Activated CD8-positive, alpha-beta T cell treated with anti-CD3 and anti-CD28 coated beads for 36 hours (primary cell): ENCODE measurements at places on chromosomes 4 and X.

GRCh38 chr4:187550256-187550950, 445.2 kb upstream of the ZFP42 start:
- DNase-seq, result no peak

DNA sequence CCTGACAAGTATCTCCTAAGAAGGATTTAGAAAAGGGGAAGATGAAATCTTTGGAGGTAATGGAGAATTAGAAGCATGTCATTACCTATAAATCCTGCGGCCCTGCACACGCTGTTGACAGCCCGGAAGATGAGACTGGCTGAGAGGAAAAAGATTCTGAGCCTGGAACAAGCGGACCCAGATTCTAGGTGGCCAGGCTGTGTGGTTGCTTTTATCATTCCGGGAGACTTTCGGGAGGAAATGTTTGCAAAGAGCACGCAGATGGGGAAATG, 5.8 kb upstream of the PPP2R3B start:
- DNase-seq, result no peak

- DNase-seq, result peak; percentile 8
Observed at GRCh38 chr4:123350191-123350544, 46.4 kb upstream of the SPRY1 start.

- DNase-seq, result no peak
Observed at GRCh38 chr4:83259586-83259985, 25.0 kb downstream of the COQ2 start.
